ENCODE measurements at places on chromosomes 2 and 18.

DNA sequence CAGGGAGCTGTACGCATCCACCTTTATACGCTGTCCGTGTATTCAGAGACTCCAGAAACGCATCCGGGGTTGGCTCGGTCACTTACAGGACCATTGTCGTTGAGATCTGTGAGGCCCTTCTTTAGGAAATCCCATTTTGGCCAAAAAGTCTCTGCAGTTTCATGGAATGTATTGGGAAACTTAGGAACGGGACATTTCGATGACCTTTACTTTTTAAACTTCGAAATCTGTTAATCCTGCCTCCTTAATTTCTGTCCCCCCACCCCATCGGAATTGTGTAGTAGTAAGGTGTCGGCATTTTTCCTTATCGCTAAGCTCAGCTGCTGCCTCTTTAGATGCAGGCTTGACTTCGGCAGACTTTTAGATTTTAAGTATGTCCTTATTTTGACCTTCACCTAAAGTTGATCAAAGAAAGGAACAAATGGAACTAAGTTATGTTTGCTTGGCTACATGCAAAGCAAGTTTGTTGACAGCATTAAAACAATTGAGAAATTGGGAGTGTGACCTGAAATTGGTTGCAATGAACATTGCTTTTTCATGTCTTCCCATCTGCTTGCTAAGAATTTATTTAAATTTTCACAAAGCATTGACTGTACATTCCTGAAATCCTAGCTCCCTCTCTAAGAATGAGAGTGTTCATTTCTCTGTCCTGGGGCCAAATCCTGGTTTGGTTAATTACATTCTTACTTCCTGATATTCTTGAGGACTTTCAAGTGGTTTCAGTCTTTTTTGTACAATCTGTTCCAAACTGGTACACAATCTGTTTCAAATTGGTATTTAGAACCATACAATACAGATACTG is 884 bp upstream of the RAPH1 start:
- no peak for DNase-seq

GRCh38 chr2:22382479-22383169 is 1002.4 kb upstream of the KLHL29 start:
- no peak for DNase-seq

DNA sequence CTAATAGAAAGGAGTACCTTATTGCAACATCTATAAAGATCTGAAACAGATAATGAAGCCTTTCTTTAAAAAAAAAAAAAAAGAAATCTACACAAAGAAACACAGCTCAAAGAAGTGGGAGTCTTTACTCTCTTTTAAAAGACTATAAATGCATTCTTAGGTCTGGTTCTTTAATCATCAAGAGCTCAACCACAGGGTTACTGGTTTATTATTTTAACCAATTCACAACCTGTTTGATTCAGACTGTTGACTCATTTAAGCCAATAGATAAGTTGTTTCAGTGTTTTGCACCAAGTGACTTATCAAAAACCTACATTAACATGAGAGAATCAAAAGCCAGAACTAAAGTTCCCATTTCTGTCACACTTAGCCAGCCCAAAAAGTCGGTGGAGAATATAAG is 93.1 kb downstream of the TCF4 start:
- DNase-seq = no peak

DNA sequence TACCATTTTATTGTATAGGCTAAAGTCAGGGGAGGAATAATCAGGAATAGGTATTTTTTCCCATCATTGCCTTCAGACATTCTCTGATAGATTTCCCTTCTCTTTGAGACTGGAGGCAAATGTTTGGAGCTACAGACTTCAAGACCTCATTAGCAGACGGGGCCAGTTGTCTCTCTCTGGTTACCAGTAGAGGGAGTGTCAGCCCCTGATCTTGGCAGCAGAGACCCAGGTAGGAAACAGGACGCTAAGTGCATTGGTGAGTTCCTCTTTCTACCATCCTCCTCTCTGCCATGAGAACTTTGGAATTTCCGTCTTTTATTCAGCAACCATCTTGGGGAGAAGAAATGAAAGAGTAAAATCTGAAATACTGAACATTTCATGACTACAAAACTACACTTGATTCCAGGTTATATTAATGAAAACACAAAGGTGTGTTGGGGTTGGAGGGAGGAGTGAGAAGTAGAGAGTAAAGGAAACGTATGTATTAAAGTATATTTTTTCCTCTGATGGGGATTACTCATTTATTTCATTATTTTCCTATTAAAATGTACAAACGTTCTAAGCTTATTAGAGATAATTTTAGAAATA is 186.2 kb upstream of the GCFC2 start:
- no peak for DNase-seq

- no peak for DNase-seq
These were observed 147.4 kb downstream of the SETBP1 start for GRCh38 chr18:44828080-44828479.

DNA sequence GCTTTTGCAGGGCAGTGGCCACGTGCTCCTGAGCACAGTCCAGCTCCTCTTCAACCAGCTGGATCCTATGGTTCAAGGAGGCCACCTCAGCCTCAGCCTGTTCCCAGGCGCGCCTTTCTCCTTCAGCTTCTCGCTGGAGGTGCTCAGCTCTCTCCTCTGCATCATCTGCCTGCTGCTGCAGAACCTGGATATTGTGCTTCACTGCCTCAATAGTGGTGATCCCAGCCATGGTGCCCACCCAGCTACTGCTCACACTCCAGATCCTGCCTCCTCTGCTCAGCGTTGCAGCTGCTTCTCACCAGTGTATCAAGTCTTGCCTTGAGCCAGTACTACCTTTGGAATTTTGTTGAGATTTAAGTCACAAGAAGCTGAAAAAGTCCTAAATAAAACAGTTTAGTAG is 67.9 kb downstream of the ASXL2 start:
- no peak for DNase-seq

- no peak for DNase-seq
These were observed 27.2 kb upstream of the BBS5 start for GRCh38 chr2:169452080-169452479.

GRCh38 chr2:65791404-65791975 is 359.1 kb upstream of the SPRED2 start:
- DNase-seq = no peak

- DNase-seq = no peak
These were observed 2.9 kb upstream of the MGAT5 start for GRCh38 chr2:134250840-134251461.

DNA sequence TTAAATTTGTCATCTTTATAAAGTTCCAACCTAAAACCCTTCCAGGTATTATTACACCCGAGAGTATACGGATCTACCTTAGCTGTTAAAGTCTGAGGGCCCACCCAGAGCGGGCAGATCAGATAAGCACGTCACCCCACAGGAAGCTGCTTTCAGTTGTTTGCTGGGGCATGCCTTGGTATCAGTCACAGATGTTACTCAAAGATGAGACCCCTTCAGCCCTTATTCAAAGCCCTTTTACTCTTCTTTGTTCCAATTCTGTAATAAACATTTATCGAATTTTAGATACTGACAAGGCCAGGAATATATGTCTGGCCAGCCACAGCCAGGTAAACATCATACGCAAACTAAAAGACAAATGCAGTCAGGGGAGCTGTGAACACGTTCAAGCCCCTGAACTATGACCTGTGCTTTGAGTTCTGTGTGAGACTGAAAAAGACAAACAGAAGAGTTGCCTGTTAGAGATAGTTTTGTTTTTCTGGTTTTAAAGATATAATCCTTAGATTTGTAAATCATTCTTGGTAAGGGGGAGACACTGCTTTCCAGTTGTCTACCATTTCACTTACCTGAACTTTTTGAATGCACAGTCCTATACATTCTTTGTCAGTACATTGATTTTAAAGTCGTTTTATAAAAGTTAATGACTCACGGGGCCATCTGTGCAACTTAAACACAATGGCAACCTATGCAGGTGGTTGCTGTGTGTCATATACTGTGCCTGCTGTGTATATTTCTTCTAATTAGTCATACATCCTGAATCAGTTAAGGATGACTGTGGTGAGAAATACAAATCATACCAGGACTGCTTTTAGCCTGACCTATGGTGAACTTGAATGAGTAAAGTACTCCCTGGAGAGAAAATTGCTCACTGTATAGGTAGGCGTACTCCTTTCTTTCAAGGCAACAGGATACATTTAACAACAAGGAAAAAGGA is 100.5 kb upstream of the ITPRID2 start:
- no peak for DNase-seq

- no peak for DNase-seq
These were observed 573.7 kb downstream of the THSD7B start for GRCh38 chr2:137339051-137339450.

DNA sequence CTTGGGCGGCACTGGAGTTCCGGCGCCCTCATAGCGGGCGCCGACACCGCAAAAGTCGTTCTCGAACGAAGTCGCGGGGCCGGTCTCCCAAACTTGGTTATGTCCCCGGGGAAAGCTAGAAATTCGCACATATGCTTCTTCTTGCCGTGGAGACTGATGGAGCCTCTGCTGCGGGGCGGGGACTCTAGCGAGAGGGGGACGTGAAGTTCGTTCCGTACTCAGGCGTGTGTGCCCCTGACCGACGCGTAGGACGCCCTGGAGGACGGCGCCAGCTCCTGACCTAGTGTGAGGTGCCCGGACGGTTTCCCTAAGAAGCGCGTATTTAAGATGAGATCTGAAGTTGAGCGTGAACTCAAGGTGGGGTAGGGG is 465 bp downstream of the RBM44 start:
- DNase-seq = no peak

All from activated CD4-positive, alpha-beta T cell treated with anti-CD3 and anti-CD28 coated beads for 4 hours (primary cell).